ENCODE measurements at places on chromosomes 2 and 18. TPM values are rescaled to one million over a fixed set of nuclear protein-coding genes. Genes with fewer than 3 reads are reported as not detected.
A peak's percentile ranks its signal among the peaks of the same experiment; 100 is the strongest.

- H3K36me3 ChIP-seq: no peaks in the 10 kb centered on the region
- H3K27ac ChIP-seq: no peak overlapping the region
- H3K27me3 ChIP-seq: peaks cover 25% of the 10 kb centered on the region
Measured at GRCh38 chr2:120701499-120701898, 34.2 kb upstream of the GLI2 start.

GRCh38 chr2:40440835-40441234, 11.1 kb downstream of the SLC8A1 start:
- H3K36me3 ChIP-seq: no peaks in the 10 kb centered on the region
- no peaks in the 10 kb centered on the region for H3K27me3 ChIP-seq
- no peak overlapping the region for H3K4me3 ChIP-seq

The SRD5A2 gene
- not detected for total RNA-seq

DNA sequence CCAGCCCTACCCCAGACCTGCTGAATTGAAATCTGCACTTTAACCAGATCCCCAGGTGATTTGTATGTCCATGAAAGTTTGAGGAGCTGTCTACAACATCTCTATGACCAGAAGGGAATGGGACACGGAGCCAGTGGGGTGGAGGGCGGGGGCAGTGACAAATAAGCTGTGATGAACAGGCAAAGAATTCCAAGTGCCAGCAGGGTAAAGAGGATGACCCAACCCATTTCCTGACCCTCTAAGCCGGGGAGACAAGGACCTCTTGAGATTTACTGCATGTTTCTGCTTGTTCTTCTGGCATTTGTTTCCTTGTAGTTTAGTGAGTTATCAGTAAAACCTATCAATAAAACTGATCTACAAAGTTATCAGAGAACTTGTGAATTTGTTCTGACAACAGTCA, 8.7 kb downstream of the TET3 start:
- H3K27ac ChIP-seq: no peak overlapping the region
- H3K4me3 ChIP-seq: no peak overlapping the region
- H3K27me3 ChIP-seq: no peaks in the 10 kb centered on the region
- no peaks in the 10 kb centered on the region for H3K36me3 ChIP-seq
- DNase-seq: no peak

GRCh38 chr2:11764359-11764758, 17.9 kb downstream of the LPIN1 start:
- DNase-seq: no peak
- no peaks in the 10 kb centered on the region for H3K27me3 ChIP-seq
- H3K36me3 ChIP-seq: peaks cover 37% of the 10 kb centered on the region
- no peak overlapping the region for H3K4me3 ChIP-seq
- peaks cover 5% of the 10 kb centered on the region for H3K4me1 ChIP-seq
- no peak overlapping the region for H3K27ac ChIP-seq

DNA sequence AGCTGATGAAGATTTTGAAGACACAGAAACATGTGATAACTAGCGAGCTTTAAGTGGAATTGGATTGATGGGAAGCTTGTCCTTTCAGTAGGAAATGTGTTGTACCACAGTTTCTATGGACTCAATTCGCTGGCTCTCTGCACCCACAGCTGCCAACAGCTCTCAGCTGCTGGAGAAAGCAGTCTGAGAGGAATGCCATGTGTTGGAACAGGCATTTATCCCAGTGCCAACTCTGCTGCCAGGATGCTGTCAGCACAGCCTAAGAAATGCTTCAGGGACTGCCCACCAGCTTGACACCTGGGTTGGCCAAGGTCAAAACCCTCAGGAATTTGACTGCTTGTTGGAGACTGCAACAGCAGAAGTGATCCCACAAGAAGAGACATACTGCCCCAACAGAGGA, 193.0 kb upstream of the THSD7B start:
- H3K36me3 ChIP-seq: no peaks in the 10 kb centered on the region
- no peak for DNase-seq
- no peak overlapping the region for H3K27ac ChIP-seq
- H3K4me1 ChIP-seq: no peaks in the 10 kb centered on the region

- no peaks in the 10 kb centered on the region for H3K36me3 ChIP-seq
- H3K4me1 ChIP-seq: no peaks in the 10 kb centered on the region
- peak; percentile 51 for DNase-seq
- H3K4me3 ChIP-seq: no peak overlapping the region
Measured at GRCh38 chr2:71478806-71479205, 25.4 kb downstream of the DYSF start.

The SGO2 gene
- total RNA-seq: 2.1 TPM

DNA sequence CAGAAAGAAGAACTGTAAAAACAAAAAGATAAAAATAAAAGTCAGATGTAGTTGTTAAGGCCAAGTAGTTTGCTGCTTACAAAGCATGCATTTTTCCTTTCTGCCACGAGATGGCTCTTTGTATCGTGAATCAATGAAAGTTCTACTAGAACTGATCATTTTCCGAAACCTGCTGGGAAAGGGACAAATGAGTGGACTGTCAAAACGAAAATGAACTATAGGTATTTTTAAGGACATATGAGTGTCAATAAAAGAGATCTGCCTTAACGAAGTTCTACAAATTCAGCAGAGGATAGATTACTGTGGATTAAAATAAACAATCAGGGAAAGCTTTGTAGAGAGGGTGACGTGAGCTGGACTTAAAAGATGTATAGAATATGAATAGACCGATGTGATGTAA, 15.0 kb upstream of the ELOA2 start:
- H3K36me3 ChIP-seq: no peaks in the 10 kb centered on the region
- H3K27me3 ChIP-seq: peaks cover 3% of the 10 kb centered on the region
- no peak overlapping the region for H3K4me3 ChIP-seq
- H3K27ac ChIP-seq: no peak overlapping the region
- H3K4me1 ChIP-seq: no peaks in the 10 kb centered on the region
- no peak for DNase-seq

DNA sequence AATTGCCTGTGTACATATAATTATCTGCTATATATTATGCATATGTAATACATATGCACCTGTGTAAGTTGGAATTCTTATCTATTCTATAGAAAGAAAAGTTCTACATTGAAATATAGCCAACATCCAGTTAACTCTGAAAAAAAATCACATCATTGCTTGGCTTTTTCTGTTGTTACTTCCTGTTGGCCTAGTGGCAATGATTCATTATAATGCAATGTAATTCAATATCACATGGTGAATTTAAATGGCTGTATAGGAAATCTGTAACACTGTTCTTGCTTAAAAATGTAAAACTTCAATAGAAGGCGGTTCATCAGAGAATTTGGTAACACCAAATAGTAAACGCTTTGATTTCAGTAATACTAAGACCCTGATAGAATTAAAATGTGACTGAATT, 44.5 kb upstream of the MAP4K3 start:
- H3K4me1 ChIP-seq: peaks cover 21% of the 10 kb centered on the region
- H3K27me3 ChIP-seq: no peaks in the 10 kb centered on the region
- H3K36me3 ChIP-seq: no peaks in the 10 kb centered on the region
- no peak for DNase-seq

DNA sequence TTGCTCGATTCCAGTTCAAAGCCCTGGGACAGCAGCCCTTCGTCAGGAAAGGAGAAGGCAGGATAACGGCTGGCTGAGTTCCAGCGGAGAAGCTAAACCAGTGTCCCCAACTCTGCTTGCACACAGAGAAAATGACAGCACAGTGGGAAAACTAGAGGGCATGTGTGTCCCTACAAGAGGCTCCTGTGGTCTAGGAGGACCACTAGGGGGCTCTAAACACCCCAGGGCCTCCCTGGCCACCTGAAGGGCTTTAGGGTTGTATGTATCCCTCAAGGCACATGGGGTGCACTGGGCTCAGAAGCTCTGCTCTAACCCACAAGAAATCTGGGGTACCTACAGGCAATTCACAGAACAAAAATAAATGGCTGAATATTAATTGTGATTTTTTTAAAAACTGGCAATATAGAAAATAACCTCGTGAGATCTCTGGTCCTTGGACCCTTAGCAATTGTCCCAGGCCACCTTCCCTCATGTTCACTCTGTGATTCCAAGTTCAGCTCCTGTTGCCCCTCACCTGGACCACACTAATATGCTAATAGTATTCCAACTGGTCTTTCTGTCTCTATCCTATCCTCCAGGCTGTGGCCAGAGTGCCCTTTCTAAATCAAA, 17.5 kb downstream of the STAT1 start:
- H3K4me3 ChIP-seq: no peak overlapping the region
- H3K27me3 ChIP-seq: no peaks in the 10 kb centered on the region
- DNase-seq: no peak
- no peaks in the 10 kb centered on the region for H3K4me1 ChIP-seq
- H3K27ac ChIP-seq: no peak overlapping the region

GRCh38 chr2:129396980-129397599, 582.4 kb upstream of the RAB6C start:
- no peaks in the 10 kb centered on the region for H3K4me1 ChIP-seq
- no peaks in the 10 kb centered on the region for H3K27me3 ChIP-seq
- H3K36me3 ChIP-seq: no peaks in the 10 kb centered on the region
- H3K27ac ChIP-seq: no peak overlapping the region

DNA sequence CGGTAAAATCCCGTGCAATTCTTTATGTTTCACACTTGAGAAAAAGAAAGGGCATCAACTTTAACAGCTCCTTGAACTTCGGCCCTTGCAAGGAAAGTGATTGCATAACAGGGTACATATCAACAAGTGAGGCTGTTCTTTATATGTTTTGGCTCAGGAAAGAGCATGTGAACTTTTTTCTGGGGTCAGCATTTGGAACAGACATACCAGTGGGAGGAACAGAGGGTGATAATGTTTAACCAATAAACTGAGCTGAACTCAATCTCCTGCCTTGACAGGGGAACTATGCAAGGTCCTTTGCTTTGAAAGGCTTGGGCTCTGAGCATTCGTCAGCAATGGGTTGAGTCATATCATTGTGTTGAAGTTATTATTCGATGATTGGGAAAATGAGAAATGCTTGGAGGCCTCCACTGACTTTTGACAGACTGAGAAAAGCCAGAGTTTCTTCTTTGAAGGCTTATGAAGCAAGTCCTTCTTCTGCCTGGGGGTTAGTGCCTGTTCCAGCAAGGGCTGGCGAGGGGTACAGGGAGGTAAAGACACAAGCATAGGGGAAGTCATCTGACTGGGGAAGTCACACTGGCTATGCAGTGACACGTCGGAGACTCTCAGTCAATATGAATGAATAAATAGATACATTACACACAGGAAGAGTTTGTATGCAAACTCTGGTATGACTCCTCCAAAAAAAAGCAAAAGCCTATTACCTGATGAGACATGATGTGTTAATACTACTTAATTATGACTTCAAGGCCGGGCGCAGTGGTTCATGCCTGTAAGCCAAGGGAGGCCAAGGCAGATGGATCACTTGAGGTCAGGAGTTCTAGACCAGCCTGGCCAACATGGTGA, 57.2 kb downstream of the CYB5A start:
- peak overlapping the region; percentile 67 for H3K27ac ChIP-seq
- peaks cover 20% of the 10 kb centered on the region for H3K4me1 ChIP-seq

The TEKT4 gene
- total RNA-seq: not detected

The ICA1L gene
- 2.3 TPM for total RNA-seq

The ANKRD29 gene
- 72.0 TPM for total RNA-seq

DNA sequence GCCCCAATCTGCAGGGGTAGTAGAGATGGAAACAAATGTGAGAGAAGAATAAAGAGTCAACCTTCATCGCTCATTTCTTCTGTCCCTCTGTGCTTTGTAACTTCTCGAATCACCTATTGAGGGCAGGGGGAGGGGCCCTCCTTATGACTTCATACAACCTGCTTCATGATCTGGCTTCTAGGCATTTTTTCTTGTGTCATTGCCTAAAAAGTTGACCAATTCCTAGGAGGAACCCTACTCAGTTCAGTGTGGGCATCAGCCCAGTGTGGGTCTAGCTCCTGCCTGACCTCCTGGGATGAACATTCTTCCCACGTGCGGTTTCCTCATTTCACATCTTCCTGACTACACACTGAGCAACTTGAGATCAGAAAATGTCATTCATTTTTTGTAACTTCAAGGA, 46.3 kb upstream of the CREB1 start:
- DNase-seq: no peak
- no peak overlapping the region for H3K27ac ChIP-seq
- H3K4me1 ChIP-seq: peaks cover 15% of the 10 kb centered on the region
- no peak overlapping the region for H3K4me3 ChIP-seq

- DNase-seq: no peak
- no peaks in the 10 kb centered on the region for H3K4me1 ChIP-seq
- no peak overlapping the region for H3K27ac ChIP-seq
- H3K36me3 ChIP-seq: no peaks in the 10 kb centered on the region
- H3K27me3 ChIP-seq: no peaks in the 10 kb centered on the region
Measured at GRCh38 chr2:234304950-234305349, 191.9 kb downstream of the ARL4C start.

DNA sequence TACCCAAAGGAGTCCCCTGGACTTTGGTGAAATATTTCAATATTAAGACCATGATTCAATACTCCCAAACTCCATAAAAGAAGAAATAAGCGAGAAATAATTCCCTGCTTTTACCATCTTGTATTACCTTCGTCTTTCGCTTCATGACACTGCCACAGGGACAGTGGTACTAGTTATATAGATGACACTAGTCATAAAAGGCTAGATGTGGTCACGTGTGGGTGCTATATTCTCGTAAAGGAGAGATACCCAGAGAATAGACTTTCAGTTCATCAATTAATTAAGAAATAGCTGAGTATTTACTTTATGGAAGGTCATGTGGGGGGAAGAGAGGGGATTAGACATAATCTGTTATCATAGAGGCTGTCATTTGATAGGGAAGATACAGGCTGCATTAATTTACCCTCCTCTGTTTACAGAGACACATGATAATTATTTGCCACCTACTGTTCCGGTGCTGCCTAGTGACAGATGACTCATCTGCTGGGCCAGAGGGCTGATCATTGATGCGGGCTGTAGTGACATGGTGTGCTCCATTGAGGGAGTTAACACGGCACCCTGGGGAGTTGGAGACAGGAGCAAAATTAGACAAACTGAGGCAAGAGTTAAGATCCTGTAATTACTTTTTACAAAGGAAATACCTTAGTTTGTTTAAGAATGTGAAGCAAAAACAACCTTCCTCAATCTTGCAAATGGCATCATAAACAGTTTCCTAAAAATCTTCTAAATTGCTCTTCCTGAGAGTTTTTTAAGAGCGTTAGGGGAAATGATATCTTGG, 78.2 kb upstream of the ITGB6 start:
- no peak for DNase-seq
- H3K27ac ChIP-seq: peak overlapping the region; percentile 12
- no peaks in the 10 kb centered on the region for H3K27me3 ChIP-seq
- H3K4me1 ChIP-seq: peaks cover 42% of the 10 kb centered on the region
- H3K4me3 ChIP-seq: no peak overlapping the region

DNA sequence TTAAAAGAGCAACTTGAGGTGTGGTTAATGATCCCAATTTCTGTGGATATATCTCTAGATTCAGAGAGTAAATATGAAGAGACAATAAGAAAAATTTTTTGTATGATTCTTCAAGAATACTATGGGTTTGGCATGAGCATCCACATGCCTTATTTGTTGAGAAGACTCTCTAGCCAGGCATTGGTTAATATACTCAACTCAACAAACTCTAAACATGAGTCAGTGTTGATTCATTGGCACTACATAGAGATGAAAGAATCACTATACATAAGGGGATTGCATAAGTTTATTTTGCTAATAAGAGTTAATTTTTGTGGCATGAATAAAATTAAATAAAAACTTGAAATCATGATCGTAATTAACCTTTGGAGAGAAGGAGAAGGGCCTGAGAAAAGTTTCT, 930.2 kb upstream of the LRRTM1 start:
- no peaks in the 10 kb centered on the region for H3K4me1 ChIP-seq
- no peaks in the 10 kb centered on the region for H3K36me3 ChIP-seq
- H3K27ac ChIP-seq: no peak overlapping the region

GRCh38 chr2:144320491-144320890, 199.4 kb downstream of the ZEB2 start:
- peaks cover 6% of the 10 kb centered on the region for H3K4me1 ChIP-seq
- no peak overlapping the region for H3K4me3 ChIP-seq
- H3K27ac ChIP-seq: no peak overlapping the region
- H3K27me3 ChIP-seq: no peaks in the 10 kb centered on the region
- no peak for DNase-seq
